Left hindlimb (tissue), 1 donor: ENCODE measurements at places on chromosomes 13 and 19.

- DNase-seq = no peak
These were observed 2.3 kb downstream of the ADGRE2 start for GRCh38 chr19:14775869-14776586.

GRCh38 chr13:78147905-78148304 is 229.3 kb upstream of the EDNRB start:
- DNase-seq = no peak

DNA sequence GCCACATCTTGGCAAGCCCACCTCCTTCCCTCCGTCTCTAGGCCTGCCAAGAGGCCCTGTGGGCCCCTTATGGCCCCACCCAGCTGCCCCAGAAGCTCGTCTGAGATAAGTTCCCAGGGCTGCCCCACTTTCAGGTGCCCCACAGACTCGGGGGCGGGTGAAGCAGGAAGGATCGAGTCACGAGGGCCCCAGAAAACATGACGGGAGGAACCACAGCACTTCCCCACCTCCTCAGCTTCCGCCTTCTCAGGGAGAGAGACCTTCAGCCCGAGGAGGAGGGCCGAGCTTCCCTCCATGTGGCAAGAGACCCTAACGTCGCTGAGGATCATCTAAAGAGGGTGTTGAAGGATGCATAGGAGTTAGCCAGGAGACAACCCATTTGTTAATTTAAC is 4.5 kb upstream of the IL12RB1 start:
- no peak for DNase-seq

- no peak for DNase-seq
These were observed 246.4 kb upstream of the ZNF507 start for GRCh38 chr19:32098968-32099367.

GRCh38 chr19:751501-752341 is 809 bp downstream of the MISP start:
- no peak for DNase-seq

DNA sequence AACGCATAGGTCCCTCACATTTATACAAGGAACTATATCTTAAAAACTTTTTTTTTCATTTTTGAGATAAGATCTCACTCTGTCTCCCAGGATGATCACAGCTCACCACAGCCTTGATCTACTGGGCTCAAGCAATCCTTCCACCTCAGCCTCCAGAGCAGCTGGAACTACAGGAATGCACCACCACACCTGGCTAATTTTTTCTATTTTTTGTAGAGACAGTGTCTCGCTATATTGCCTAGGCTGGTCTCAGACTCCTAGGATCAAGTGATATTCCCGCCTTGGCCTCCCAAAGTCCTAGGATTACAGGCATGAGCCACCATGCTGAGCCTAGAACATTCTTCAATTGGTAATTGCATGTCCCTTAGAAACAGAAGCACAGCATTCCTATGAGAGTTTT is 41.7 kb downstream of the RCBTB1 start:
- DNase-seq = no peak

DNA sequence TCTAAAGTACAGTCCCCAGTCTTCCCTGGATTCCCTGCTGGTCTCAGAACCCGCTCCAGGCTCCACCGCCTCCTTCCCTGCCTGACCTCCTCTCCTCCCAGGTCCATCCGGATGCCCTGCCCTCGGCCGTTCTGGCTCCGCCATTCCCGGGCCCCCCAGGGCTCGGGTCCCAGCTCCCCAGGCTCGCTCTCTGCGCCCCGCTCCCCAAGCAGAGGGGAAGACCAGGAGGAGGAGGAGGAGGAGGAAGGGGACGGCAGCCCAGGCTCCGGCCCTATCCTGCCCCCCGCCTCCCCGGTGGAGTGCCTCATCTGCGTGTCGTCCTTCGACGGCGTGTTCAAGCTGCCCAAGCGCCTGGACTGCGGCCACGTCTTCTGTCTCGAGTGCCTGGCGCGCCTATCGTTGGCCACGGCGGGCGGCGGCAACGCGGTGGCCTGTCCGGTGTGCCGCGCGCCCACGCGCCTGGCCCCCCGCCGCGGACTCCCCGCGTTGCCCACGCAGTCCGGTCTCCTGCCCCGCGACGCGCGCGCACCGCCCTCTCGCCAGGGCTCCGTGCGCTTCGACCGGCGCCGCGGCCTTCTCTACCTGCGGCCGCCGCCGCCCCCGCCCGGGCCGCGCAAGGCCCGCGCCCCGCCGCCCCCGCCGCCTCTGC is 647 bp downstream of the RNF225 start:
- DNase-seq = peak; percentile 32

DNA sequence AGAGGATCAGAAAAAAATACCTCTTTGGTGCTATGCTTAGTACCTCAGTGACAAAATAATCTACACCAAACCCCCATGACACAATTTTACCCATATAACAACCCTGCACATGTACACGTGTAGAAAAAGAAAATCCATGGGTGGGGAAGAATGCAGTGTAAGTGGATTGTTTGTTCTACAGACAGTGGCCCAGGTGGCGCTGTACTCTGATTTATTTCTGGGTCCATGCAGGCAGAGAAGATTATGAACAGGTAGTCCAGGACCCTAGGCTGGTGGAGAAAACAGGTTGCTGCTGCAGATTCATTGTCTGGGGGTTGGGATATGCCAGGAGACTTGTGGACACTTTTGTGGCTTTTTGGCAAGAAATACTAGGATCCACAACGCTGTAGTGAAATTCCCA is 9.1 kb downstream of the ZNF100 start:
- no peak for DNase-seq

DNA sequence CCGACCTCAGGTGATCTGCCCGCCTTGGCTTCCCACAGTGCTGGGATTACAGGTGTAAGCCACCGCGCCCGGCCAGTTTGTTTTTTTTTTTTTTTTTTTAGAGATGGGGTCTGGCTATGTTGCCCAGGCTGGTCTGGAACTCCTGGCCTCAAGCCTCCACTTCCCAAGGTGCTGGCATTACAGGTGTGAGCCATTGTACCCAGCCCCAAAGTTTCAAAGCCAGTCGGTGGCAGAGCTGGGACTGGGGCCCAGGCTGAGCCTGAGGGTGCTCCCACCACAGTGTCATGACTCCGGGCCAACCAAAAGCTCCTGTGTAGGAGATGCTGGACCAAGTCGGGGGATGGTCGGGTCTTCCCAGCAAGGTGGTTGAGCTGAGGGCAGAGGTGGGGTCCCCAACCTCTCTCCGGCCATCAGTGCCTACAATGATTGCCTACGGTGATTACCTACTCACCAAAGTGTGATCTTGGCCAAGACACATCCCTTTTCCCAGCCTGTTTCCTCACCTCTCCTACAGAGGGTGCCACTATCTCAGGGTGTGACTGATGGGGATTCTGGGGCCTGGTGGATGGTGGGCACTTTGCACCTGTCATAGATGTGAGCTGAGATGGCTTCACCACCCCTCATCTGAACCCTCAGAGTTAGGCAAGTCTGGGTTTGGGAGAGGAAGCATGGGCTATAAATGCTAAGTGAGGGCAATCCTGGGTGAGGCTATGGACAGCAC is 5.9 kb upstream of the SAMD1 start:
- DNase-seq = no peak

- no peak for DNase-seq
These were observed 21.1 kb upstream of the PLEKHF1 start for GRCh38 chr19:29644210-29644609.

DNA sequence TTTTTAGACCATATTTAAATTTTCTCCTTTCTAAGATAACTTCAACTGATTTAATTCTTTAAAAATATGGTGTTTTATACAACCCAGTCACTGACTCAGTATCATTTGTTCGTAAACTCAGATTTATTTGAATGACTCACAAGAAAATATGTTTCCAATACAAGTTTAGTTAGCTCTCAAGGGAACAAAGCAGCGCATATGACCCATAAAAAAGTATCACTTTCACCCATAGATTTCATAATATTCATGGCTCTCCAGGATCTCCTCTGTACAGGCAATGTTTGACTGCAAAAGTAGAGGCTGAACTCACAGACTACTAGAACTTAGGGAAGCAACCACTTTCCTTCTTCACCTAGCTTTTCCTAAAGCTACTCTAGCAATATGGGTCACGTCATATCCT is 405.6 kb upstream of the PCDH9 start:
- no peak for DNase-seq

- no peak for DNase-seq
These were observed 64.9 kb downstream of the DNAJC3 start for GRCh38 chr13:95741584-95742563.

DNA sequence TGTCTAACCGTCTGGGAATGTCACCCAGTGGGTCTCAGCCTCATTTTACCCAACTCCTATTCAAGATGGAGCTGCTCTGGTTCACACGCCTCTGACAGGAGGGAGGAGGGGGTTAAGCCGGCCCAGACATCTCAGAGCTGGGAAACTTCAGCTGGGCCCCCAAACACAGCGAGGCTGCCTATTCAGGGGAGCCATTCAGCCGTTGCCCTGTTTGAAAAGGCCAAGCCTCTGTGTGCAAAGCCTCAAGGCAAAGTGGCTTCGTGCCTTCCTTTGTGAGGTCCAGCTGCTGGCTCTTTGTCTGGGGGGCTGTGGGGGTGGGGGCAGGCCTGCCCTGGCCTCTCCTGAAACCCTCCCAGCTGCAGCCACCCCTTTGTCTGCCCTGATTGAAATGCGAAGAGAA is 147.4 kb downstream of the PTPRS start:
- no peak for DNase-seq

DNA sequence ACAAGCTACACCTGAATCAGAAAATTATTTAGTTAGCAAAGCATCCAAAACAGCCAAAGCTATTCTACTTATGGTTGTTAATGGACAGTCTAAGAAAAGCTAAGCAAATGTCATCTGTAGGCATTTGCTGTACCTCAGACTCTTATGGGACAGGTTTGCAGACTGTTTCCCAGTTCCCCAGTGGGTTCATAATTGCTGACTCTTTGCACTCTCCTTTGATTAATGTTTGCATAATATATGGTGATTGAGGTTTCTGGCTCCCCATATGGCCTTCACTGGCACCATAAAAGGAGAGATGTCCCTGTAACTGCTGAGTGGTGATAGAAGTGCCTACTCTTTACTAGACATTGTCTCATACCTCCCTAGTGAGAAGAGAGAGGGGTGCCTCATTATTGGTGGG is 142.1 kb downstream of the GPC6 start:
- DNase-seq = no peak

GRCh38 chr13:32829269-32829668 is 187.0 kb upstream of the KL start:
- DNase-seq = no peak

DNA sequence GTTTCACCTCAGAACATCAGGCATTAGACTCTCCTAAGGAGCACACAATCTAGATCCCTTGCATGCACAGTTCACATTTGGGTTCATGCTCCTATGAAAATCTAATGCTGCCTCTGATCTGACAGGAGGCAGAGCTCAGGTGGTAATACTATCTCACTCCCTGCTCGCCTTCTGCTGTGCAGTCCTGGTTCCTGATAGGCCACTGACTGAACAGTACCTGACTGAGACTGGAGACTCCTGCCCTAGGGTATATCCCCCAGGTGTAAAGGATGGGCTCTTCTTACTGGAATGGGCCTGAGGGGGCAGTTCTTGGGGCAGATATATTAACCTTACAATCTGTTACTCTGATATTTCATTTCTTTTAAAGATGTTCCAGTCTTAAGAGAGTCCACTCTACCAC is 6.3 kb downstream of the OBI1 start:
- no peak for DNase-seq

DNA sequence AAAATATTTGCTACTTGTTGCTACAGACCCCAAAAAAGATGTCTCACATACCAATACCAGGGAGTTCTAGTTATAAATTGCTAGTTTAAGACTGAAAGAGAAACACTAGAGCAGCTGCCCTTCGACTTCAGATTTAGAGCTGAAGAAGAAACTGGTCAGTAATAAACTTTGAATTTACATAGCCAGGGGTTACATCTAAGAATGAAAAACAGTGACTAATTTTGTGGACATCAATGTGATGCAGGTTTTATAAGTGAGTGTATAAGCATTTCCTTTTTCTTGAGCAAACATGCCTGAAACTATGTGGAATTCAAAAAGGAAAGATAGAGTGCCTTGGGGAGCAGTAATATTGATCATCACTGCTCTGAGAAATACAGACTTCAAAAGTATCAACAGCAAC is 724.9 kb upstream of the MIR17HG start:
- no peak for DNase-seq

- DNase-seq = no peak
These were observed 7.8 kb downstream of the ZSCAN5B start for GRCh38 chr19:56189785-56190184.

DNA sequence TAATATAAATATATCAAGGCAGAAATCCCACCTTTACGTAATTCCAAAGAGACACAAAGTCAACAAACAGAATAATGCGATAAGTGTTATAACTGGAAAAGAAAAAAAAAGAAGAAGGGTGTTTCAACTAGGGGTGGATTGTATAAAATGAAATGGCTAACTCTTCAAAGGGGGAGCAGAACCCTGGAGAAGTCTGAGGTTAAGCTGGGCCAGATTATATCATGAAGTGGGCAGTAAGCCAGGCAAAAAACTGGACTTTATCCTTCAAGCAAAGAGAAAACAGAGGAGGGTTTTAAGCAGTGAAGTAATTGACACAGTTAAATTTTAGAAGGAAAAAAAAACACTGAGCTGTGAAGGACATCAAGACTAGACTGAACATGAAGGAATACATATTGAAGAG is 41.9 kb downstream of the TBC1D4 start:
- no peak for DNase-seq

DNA sequence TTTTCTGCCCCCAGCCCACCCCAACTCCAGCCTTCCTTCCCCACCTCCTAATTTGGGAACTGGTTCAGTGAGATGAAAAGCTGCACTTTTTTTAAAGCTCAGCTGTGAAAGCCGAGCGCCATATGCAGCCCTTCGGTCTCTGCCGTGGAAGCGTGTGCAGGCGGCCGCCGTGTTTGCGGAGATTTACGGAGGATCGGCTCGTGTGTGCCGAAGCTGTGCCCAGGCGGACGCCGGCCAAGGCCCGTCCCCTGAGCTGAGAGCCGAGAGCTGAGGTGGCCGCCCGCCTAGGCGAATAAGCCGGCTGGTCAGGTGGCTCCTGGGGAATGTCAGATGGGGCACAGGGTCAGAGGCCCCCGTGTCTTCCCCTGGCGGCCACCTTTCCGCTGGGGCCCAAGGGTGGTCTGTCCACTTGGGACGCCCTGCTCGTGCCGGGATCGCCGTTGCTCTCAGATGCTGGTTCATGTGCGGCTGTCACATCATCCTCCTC is 78.7 kb downstream of the ZNF536 start:
- peak; percentile 47 for DNase-seq

- no peak for DNase-seq
These were observed 75.4 kb upstream of the ZNF30 start for GRCh38 chr19:34851277-34851804.

DNA sequence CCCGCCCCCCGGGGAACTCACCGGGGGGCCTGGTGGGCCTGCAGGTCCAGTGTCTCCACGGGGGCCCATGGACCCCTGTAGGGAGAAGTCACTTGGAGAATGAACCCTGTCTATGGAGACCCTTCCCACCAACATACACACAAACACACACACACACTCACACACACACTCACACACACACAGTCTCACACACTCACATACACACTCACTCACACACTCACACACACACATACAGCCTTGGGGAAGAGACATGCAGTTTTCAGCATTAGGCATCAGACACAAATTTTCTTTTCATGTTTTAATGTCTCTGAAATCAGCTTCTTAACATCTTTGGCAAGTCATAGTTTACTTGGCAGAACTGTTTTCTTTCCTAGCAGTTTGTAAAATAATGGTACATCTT is 31.0 kb upstream of the OLFM2 start:
- DNase-seq = no peak
